ENCODE measurements at places on chromosomes 5 and 9.

DNA sequence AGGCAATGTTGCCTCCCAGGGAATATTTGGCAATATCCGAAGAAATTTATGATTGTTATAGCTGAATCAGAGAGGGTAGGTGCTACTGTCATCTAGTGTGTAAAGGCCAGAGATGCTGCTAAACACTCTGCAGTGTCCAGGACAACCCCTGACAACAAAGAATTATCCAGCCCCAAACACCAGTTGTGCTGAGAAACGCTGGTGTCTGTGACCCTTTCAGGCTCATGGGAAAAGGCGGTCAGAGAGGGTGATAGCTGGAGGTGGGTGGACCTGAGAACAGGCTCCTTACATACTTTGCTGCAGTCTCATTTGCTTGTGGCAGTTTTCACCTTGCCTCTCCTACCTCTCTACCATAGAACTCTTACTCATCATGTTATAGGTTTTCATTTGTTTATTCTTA, 295.3 kb upstream of the DMRT1 start:
- DNase-seq = no peak
- no peaks in the 10 kb centered on the region for H3K4me1 ChIP-seq
- H3K36me3 ChIP-seq = no peaks in the 10 kb centered on the region
- no peaks in the 10 kb centered on the region for H3K27me3 ChIP-seq

DNA sequence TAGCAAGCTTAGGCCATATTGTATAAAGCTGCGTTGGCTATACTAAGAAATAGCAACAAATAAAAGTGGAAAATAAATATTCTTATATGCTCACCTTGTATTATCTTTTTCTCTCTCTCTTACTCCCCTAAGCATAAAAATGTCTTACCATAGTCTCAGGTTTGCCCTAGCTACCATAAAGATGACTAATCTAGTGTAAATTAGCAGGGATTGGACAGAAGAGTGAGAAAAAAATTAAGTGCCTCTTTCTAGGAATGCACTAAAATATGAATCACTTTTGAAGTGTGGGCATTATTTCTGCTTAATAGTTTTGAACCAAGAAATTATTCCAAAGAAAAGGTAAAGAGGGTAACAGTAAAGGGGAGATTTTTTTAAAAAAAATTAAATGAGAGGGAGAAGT, 201.3 kb downstream of the HINT1 start:
- no peak overlapping the region for H3K27ac ChIP-seq
- H3K27me3 ChIP-seq = no peaks in the 10 kb centered on the region
- no peak for DNase-seq
- no peak overlapping the region for H3K4me3 ChIP-seq

DNA sequence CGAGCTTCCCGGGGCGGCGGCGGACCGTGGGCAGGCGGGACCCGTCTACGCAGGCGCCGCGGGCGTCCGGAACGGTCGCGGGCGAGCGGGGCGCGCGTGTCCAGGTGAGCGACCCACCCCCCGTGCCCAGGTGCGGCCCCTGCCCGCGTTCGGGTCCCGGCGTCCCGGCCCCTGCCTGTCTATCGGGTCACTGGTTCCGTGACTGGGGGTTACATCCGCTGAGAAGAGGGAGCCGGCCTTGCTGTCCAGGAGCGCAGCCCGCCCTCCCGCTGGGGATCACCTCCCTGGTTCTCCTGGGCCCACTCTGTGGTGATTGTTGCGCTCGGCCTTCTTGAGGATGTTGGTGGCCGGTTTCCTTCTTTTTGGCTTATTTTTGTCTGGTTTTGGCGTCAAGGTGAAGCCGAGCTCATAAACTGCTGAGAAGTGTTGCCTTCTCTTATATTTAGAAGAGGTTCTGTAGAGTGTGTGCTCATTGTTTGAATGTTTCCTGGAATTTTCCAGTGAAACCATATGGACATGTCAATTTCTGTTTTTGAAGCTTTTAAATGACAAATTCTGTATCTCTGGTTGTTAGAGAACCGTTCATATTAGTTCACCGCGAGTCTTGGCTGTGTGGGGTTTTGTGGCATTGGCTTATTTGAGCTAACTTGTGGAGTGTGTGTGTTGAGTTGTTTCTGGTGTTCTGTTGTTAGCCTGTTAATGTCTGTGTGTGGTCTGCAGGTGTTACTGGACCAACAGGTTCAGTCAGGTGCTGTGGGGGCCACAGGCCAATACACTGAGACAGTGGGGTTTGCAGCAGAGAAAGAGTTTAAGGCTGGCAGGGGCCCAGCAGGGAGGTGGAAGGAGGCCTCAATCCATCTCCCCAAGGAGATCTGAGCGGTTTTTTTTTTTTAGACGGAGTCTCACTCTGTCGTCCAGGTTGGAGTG, 621 bp downstream of the CEP72 start:
- peak overlapping the region; percentile 62 for H3K4me3 ChIP-seq
- peaks cover 19% of the 10 kb centered on the region for H3K4me1 ChIP-seq
- peak overlapping the region; percentile 31 for H3K27ac ChIP-seq

- H3K4me1 ChIP-seq = no peaks in the 10 kb centered on the region
- DNase-seq = no peak
- no peaks in the 10 kb centered on the region for H3K36me3 ChIP-seq
- H3K27ac ChIP-seq = no peak overlapping the region
- H3K27me3 ChIP-seq = no peaks in the 10 kb centered on the region
Measured at GRCh38 chr9:113536483-113537228, 73.1 kb downstream of the RGS3 start.

Data from B cell (primary cell).